NCI-H446 treated with DMSO at 0.1 percent for 48 hours (cell line): ENCODE measurements at places on chromosomes 1 and 21.

DNA sequence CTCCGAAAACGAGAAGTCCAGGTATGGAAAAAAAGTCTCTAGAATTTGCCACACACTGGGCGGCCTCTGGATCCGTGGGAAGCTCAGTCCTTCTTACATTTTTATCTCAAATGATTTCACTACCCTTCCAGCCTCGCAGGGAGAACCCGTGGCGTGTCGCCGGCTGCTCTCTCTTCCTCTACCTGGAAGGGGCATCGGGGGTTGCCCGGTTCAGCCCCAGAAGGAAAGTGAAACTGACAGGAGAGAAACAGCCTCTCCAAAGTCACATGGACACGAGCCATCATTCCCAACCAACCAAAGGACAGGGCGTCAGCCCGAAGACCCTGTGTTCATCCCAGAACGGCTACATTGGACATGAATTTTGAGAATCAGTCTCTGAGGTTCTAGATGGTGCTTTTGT, 182.5 kb downstream of the ADSS2 start:
- no peak for DNase-seq

DNA sequence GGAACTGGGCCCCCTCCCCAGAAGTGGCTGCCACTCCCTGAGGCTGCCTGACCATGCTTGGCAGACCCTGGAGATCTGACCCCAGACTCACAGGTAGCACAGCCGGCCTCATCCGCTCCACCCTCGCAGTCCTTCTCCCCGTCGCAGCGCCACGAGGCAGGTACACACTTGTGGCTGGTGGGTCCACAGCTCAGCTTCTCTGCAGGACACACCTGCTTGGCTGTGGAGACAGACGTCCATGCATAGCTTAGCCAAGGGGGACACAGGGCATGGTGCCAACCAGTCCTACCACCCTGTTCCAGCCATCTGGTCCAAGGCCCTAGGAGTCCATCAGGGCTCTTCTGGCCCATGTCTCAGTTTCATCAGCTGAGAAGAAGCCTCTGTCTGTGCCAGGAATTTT, 42.2 kb upstream of the MAGOH start:
- peak; percentile 33 for DNase-seq

GRCh38 chr1:26771643-26772321, 16.0 kb upstream of the PIGV start:
- no peak for DNase-seq

GRCh38 chr21:15441060-15441493, 288.7 kb upstream of the USP25 start:
- DNase-seq = no peak

DNA sequence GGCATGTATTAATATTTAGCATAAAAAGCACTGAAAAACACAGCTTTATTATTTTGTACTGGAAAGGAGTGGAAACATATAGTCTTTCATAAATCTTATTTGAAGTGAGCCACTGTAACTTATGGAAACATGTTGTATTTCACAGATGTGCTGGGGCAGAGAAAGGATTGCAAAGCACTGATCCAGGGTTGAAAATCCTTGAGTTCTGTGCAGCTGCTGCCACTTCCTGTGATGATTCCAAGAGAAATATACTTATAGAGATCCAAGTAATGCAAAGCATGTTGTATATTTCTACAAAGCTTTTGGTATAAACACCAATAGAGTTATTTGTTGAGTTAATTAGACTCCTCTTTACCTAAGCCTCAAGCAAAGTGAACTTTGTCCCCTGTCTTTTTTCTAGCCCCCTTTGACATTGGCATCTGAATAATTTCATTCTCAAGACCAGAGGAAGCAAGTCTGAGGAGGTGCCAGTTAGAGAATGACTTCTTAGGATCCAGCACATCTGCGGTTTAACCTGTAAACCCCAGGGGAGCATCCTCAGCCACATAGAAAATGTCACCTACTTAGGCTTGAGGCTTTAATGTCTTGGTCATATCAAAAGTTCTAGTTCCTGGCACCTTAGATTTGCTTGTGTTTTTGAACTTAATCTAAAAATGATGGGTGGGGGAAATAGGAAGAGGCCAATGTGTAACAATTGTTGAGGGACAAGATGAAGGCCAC, 173.3 kb downstream of the FASLG start:
- DNase-seq = no peak

GRCh38 chr1:149936992-149937705, 470 bp upstream of the MTMR11 start:
- peak; percentile 43 for DNase-seq

- DNase-seq = no peak
Observed at GRCh38 chr1:71986160-71986559, 296.2 kb downstream of the NEGR1 start.

- DNase-seq = no peak
Observed at GRCh38 chr1:201140941-201141260, 13.4 kb downstream of the TMEM9 start.

DNA sequence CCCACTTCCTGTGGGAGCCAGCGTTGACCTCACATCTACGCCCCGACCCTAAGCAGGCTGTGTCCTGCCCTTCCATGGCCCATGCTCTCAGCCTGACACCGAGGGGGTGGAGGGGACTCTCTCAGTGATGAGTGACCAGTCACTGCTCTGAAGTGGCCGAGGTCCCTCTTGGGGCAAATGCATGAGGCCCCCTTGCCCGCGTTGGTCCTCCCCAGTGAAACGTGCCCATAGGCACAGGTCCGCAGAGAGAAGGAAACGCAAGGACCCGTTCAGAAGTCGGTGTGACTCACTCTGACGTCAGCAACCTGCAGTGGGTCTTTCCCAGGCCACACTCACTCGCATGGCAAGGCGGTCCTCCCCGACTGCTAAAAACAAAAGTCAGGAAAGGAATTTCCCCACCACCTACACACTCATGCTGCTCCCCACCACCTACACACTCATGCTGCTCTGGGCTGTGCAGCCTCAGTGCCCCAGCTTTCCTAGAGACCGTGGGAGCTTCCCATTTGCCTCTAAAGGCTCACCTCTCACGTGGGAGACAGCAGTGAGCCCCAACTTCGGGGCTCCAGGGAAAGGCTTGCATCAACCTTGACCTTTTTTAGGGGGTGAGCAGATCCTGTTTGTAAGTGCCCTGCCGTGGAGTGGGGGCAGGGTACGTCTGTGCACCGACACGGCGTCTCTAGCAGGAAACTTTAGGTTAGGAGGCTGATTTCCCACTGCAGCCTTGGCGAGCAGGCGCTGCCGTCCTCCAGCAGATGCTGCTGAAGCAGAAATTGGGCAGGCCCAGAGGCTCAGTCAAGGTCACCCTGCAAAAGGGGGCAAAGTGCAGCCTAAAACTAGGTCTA, 11.4 kb downstream of the UBASH3A start:
- no peak for DNase-seq

DNA sequence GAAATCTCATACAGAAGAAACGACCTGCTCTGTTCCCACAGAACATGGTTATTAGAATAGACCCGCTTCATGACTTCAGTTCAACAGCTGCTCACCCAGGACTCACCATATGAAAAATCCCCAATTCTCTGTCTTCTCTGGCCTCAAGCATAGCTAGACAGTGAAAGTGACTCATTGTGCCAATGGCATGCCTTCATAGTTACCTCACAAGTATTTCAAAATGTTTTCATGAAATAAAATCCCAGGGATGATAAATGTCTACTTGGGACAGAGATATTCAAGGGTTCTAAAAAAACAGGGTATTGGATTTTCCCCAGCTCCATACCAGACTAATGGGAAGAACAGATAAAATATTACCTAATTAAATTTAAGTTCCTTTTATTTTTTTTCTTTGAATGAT, 82.3 kb downstream of the NOTCH2 start:
- no peak for DNase-seq

DNA sequence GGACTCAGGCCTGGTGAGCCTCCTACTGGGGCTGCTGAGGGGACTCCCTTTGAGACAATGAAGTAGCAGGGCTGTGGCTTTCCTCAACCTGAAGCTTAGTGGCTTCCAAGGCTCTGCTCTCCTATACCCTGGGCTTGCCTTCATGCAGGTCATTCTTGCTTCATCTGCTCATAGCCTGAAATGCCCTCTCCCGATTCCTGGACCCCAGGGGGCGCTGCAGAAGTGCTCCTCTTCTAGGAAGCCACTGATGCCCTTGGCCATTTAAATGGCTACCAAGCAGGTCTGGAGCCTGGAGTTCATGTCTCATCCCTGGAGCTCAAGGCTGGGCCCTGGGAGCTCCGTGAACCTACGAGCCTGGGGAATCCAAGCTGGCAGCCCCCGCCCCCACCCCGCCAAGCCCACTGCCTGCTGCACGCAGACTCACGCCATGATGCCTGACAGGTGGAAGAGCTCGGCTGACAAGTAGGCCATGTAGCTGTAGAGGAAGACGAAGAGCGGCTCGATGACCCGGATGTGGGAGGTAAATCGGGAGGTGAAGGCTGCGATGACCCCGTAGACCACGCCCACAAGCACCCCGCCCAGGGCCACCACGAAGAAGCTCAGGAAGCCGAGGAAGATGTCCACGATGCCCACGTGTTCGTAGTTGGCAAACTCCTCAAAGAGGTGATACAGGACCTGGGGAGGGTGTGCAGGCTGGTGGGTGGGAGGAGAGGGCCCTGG, 45.7 kb downstream of the SLC9A1 start:
- no peak for DNase-seq

DNA sequence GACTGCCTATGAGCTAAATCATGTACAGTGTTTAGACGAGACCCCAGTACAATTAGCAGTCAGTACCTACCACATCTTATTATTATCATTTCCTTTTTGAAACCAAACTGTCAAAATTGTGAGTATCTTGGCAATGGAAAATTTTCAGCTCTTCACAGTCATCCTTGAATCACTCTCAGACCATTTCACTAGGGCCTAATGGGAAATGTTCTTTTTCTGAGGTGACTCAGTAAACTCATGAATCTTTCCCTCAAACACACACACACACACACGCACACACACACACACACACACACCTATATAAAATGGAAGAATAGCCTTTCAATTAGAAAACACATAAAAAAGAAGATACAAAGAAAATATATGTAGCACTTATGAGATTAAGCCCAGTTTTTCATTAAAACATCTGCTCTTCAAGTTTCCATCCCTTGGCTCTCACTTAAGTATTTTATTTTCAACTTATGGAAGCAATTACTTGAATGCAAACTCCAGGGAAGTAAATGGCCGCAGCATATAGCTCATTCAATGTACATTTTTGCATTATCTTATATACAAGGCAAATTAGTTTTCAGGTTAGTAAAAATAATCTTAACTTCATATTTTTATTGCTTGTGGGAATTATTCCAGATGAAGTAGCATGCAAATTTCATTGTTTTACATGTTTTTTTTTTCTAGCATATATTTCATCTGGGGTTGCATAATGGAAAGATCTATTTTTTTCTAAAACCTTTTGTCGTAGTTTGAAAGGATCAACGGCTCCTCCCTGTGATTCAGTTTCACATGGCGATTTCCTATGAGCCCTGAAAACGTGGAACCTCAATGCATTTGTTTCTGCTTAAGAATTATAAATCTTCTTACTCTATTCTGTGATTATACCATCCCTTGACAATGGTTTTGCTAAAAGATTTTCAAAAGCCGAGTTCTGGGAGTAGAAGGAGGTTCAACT, 46.3 kb upstream of the TMPRSS15 start:
- no peak for DNase-seq

- DNase-seq = no peak
Observed at GRCh38 chr21:29184037-29184436, 53.6 kb downstream of the MAP3K7CL start.

DNA sequence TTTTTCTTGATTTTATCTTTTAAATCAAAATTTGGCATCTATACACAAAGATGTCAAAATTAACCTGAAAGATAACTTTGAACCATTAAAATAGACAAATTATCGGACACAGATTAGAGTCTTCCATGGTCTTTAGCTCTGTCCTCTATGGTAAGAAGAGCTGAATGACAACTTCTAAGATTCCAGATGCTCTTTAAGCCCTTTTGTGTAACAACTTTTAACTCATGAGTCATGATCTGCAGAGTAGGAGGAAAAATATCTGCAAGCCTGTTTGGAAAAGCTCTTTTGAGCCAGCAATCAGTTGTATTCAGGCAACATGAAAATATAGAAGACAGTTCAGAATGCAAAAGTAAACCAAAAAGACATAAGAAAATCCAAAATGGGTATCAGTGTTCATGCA, 37.8 kb downstream of the TTC13 start:
- no peak for DNase-seq

- no peak for DNase-seq
Observed at GRCh38 chr1:229237320-229237719, 33.6 kb upstream of the RAB4A start.

DNA sequence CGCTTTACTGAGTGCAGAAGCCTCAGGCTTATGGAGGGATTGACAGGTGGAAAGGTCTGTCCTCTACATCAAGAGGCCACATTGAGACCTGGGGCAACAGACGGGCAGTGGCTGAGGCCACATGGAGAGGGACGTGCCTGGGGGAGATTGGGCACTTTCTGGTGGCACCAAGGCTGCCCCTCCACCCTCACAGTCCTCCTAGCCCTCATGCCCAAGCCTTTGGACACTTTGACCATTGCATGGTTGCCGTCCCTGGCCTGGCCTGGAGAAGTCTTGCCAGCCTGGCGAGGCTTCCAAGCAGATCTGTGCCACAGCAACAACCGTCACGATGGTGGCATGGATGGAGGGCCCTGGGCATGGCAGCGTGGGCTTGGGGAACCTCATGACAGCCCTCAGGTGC, 192.1 kb upstream of the VAMP3 start:
- no peak for DNase-seq

- DNase-seq = no peak
Observed at GRCh38 chr1:46193984-46194570, 4.2 kb downstream of the POMGNT1 start.

DNA sequence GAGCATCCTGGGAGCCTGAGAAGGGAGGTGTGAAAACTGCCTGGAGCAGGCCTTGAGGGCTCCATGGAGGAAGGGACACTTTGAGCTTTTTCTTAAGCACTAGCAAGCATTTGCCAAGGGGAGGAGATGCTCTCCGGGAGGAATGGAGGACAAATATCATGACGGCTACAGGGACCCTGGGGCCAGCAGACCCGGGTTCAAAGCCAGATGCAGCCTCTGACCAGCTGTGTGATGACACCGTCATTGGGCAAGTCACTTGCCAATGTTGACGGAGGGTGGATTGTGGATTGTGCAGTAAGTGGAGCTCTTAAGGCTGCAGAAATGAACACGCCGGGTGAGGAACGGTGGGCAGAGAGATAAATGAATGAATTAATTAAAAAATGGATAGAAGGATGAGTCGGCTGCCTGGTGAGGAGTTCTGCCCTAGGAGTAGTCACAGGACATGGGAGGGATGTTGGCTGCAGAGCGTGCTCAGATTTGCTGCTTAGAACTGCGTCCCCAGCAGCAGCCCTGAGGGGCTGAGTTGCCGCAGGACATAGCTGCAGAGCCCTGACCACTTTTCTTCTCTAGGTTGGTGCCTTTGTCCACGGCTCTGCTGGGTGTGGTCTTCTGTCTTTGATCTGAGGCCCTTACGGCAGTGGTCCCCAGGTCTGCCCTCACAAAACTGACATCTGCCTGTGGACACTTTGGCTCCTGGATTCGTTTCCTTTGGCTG, 507.6 kb downstream of the NPHP4 start:
- no peak for DNase-seq

- no peak for DNase-seq
Observed at GRCh38 chr21:34649400-34649799, 19.4 kb upstream of the CLIC6 start.
